ENCODE measurements at places on chromosomes 12 and 14. TPM values are rescaled to one million over a fixed set of nuclear protein-coding genes. Genes with fewer than 3 reads are reported as not detected.

DNA sequence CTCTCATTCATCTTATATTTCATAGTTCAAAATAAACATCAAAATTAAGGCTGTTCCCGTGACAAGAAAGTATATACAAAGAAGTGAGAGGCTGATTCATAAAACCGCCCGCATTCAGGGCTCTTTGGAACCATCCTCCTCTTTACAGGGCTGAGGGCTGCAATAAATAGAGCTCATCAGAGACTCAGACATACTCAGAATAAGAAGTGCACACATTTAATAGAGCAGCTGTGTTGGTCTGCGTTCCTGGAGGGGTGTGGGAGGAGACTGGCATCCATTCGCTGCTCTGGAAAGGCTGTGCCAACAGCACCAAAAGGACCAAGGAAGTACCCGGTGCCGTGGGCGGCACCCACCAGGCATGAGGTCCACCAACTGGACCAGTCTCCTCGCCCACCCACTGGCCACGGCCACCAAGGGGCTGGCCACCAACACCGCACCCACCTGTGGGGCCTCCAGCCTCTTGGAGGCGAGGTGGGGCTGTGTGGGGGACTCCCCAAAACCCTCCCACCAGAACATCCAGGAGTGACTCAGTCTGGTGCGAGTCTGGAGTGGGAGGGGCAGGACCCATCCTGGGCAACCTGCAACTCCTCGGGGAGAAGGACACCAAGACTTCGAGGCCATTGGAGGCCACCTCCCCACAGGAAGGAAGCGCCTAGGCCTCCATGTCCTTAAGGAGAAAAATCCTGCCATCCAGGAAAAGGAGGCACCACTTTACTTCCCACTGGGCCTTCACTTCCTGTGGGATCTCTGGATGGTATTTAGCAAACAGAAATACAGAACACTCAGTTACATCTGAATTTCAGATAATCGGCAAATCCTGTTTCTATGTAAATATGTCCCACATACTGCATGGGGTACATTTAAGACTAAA lies 32.7 kb downstream of the VCPKMT start:
- DNase-seq = peak; percentile 32

Gene CYP27B1
- 3.2 TPM for total RNA-seq

- no peak for DNase-seq
These were observed 791.5 kb downstream of the MED13L start for GRCh38 chr12:115485967-115486366.

- peak; percentile 36 for DNase-seq
These were observed 527.3 kb upstream of the CCDC196 start for GRCh38 chr14:65958664-65959562.

- no peak for DNase-seq
These were observed 90.9 kb upstream of the DCN start for GRCh38 chr12:91273560-91273959.

Data from M059J (cell line).